ENCODE measurements at places on chromosomes 1 and 21.

- no peak for DNase-seq
These were observed 77.6 kb downstream of the MORN1 start for GRCh38 chr1:2313651-2314261.

DNA sequence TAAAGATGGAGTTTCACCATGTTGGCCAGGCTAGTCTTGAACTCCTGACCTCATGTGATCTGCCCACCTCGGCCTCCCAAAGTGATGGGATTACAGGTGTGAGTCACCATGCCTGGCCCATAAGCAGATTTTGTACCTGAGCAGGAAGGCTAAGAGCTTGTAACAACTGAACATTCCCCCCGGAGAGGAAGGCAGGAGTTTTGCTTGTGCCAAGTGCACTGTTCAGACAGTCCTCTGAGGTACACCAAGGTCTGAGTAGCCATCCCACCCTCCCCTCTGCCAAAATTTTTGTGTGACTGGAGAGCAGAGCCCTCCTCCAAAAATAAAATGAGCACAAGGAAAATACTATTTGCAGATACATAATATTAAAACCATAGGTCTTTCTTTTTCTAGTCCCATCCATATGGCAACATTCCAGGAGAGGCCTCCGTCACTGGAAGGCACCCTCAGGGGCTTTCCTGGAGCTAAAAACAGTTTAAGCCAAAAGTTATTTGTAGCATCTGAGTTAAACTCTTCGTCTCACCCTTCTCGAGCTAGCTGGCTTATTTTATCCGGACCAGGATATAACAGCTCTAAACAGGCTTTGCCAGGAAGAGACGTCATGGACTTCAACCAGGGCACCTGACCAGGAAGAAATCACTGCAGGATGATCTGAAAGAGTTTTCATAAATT, 27.2 kb downstream of the CAPN2 start:
- no peak for DNase-seq

DNA sequence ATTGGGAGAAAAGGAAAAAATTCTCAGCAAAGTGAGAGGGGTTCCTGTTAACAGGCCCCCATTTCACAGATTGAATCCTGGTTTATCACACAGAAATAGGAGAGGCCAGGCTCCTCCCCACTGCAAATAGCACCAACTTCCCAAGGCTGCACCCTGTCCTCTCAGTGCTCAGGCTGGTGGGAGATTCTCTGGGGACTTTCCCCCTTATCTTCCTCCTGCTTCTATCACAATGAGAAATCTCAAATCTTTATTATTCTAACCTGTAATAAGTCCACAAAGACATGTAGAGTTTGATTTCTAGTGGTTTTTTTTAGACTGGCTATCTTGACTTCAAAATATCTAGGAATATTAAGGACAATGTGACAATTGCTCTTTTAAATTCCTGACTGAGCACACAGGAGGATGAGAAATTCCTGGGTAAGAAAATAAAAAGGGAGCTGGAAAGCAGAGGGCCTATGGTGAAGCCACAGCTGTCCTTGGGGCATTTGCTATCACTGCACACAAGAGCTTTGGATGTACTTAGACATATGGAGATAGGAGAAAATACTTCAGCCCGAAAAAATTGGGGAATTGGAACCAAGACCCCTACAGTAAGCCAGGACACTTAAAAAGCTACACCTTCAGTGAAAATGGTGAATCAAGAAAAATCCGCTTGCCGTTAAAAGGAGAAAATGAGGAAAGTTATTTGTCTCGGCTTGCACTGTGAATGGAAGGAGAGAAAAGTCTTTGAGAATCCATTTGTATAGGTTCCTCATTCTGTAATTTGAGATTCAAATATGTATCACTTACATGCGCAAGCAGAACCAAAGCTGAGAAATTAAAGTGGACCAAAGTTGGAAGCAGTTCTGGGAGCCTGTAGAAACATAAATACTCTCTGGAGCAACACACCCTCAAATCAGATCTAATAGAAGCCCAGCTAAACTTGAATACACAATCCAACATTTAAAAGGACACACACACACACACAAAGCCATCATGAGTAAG, 65.9 kb upstream of the C1orf105 start:
- DNase-seq, result no peak

- no peak for DNase-seq
These were observed 95.1 kb downstream of the FASLG start for GRCh38 chr1:172753964-172754363.

DNA sequence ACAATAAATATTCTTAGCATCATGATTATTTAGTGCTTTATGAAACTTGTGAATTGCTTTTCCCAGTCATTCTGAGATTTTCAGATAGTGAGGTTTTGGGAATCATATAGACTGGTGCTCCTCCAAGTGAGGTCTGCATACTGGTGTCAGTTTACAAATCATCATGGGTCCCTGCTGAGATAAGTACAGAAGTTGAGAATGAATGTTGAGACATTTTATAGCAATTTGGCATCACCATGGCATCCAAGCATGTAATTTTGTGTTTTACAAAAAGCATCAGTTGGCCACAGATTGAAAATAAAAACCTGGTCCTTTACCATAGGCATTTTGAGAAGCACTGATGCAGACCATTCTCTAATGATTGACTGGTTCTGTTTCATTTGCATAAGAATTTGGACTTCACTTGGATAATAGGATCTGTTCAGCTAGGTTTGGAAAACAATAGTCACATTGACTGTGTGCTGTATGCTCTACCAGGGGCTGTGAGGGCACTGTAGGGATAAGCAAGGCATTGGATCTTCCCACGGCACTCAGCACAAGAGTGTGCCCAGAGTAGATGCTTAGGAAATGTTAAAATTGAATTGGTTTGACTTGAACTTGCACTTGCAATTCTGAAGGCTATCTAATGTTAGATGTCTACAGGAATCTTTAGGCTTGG, 79.0 kb upstream of the JUN start:
- no peak for DNase-seq

DNA sequence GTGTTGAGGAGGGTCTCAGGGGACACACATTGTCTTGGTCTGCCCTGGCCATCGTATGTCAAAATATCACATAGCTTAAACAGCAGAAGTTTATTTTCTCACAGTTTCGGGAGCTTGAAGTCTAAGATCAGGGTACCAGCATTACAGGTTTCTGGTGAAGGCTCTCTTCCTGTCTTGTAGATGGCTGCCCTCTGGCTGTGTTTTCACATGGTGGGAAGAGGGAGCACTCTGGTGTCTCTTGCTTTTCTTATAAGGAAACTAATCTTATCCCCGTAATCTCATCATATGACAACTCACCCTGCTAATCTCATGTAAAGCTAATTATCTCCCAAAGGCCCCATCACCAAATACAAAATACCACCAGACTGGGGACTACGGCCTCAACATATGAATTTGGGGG, 246.9 kb upstream of the ST6GALNAC5 start:
- no peak for DNase-seq

DNA sequence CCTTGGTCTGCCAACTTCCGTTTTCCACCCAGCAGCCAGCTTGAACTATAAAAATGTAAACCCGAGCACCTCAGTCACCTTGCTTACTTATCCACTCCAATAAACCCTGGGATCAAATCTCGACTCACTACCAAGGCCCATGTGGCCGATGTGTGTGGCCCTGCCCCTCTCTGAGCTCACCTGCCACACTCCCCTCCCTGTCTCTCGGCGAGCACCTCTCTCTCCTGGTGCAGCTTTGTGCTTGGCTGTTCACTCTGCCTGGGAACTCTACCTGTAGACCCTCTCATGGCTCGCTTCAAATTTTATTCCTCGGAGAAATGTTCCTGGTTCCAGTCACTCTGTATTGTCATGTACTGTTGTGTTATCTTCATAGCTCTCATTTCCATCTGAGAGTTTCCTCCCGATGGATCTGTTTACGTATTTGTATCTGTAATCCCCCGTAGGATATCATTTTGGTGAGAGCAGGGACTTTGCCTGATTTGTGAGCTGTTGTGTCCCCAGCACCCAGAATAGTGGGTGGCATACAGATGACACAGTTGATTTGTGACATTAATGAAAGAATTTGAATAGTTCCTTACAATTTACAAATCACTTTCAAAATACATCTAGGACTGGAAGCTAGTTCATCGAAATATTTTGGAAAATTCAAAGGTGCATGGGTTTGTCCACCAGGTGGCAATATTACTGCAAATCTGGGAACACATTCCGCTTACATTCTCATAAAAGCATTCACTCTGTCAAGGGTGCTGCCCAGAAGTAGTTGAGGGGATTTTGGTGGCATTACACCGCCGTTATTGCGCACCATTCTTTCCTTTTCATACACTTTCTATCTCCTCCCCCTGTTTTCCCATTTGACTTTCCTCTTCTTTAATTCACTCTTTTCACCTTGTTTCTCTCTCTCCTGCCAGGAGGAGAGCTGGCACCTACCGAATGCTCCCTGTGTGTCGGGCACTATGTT, 95.3 kb downstream of the ABCA4 start:
- peak; percentile 63 for DNase-seq

DNA sequence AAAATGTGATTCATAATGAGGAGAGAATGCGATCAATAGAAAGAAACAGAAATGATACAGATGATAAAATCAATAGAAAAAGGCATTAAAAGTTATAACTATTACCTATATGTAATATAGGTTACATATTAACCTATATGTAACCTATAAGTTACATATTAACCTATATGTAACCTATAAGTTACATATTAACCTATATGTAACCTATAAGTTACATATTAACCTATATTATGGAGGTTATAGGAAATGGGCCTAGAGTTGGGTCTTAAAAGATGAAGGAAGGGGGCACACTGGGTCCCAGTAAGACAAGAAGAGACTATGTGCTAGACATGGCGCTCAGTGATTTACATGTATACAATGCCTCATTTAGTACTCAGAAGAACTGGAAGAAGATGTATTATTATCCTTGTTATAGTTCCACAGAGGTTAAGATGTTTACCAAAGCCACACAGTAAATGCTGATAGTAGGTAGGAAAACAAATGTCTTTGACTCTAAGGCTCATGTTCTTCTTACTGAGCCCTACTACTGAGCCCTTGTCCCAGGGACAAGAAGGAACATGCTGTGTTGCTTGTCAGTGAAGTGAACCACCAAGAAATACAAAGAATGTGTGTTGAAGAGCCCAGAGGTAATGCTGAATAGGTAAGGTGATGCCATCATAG, 444.6 kb upstream of the PLXNA2 start:
- no peak for DNase-seq

- no peak for DNase-seq
These were observed 73.0 kb upstream of the TLR5 start for GRCh38 chr1:223216074-223216473.

DNA sequence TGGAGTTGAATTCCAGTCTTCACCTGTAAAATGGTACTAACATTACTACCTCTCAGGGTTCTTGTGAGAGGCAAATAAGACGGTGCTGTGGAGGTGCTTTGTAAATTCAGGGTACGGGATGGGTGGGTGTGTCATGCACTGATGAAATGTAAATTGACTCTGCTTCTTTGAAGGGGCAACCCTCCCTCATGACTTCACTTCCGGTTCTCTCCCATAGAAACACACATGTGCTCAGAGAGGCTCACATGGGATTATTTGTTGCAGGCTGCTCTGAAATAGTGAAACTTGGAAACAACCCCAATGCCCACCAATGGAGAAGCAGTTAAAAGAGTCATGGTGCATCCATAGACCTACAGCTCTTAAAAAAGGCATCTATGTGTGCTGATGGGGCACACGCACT, 44.9 kb upstream of the SCMH1 start:
- no peak for DNase-seq

GRCh38 chr1:100234432-100234831, 15.2 kb downstream of the DBT start:
- no peak for DNase-seq

DNA sequence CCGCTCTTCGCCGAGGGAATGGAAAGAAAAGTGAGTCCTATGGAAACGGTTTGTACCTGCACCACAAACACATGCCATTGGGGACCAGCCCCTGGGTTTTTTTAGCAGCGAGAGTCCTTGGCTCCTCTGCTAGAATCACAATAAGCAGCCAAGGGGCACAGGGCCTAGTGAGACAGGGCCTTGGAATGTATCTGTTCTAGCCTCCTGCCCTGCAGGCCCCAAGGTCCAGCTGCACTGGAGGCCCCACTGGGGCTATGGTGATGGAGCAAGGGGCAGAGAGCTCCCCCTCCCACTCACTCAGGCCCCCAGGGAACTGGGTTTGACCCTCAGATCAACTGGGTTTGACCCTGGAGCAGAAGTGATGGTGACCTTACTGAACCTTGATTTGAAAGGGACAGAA, 14.4 kb downstream of the SHISA4 start:
- DNase-seq, result peak; percentile 81

GRCh38 chr1:94876362-94876761, 50.5 kb downstream of the CNN3 start:
- DNase-seq, result no peak

DNA sequence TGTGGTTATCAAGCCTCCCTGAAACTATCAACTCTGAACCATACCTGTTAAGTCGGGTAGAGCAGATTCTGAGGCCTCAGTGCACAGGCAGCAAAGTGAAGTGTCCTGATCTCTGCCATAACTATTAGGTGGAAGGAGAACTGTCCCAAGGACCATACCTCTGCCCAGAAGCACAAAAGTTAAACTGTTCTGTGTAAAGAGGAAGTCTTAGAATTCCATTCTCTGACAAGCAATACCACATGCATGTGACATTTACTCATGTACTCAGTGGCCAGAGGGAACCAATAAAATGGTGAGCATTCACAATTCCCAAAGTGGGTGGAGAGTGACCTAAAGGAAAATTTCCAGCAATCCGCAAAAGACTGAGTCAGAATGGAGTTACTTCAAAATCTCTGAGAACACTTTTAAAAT, 61.0 kb downstream of the TOR3A start:
- peak; percentile 98 for DNase-seq

DNA sequence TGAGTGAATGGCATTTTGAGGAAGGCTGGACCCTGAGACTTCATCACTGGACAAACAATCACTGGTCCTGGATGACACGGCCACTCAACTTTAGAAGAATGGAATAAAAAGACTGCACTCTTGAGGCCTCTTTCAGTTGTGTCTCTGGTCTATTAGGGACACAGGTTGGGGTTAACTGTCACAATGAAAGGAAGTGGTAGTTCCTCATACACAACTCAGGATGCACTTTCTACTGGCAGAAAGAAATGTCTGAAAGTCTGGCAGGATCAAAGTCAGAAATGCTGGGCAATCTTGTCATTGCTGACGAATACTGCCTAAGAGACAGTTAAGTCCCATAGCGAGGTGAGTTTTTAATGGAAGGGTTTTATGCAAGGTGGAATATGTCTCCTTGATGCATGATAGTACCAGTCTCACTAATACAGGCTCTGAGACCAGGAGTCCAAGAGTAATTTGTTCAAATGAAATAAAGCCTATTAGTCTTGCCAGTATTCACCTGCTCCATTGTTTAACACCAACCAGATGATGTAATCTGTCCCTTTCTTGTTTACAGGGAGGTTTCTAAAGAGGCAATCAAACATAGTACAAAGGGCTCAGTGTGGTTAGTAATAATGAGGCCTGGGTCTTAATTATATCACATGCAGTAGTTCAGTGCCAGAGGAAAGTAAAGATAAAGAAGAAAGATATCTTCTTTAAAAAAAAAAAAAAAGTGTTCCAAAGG, 11.2 kb upstream of the RRP15 start:
- DNase-seq, result no peak

- no peak for DNase-seq
These were observed 83.5 kb downstream of the HHAT start for GRCh38 chr1:210412240-210412639.

- no peak for DNase-seq
These were observed 11.9 kb upstream of the CCN1 start for GRCh38 chr1:85568660-85569059.

All from HCEC 1CT (cell line).